Caudate nucleus (tissue), 63 donors: ENCODE measurements at places on chromosomes 13 and 19.

DNA sequence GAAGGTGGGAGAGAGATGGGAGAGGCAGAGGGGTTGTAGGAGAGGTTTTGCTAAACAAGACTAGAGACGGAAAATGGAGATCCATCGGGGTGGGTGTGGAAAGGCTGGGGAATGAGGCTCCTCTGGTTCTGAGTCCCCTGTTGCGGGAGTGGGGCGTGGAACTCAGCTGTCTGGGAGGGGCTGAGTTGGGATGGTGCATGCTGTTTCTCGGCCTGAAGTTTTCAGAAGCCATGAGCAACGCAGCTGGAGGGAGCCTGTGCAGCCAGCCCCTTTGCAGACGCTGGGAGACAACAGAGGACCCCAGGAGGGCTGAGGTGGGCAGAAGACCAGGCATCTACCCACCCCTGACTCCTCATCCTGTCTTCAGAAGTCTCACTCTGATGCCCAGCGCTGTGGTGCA is 7.4 kb upstream of the GIPR start:
- DNase-seq, result no peak

GRCh38 chr13:77511552-77511951 is 24.0 kb upstream of the SCEL start:
- no peak for DNase-seq

GRCh38 chr13:32378012-32378411 is 49.9 kb downstream of the N4BP2L1 start:
- DNase-seq, result no peak

DNA sequence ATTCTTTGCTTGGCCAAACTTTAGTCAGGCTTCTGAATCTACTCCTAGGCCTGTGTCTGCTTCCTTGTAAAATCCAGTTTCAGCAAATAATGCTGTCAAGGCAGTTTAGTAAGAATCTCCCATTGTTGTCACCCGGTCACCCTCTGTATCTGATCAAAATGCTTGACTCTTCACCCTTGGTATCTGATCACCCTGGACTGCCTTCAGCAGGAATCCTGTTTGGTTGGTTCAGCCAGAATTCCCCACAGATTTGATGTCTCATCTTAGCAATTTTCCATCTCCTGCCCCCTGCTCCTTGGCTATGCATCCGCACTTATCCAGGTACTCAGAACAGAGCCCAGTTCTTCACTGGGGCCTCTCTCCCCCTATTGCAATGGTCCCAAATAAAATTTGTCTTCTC is 172.4 kb upstream of the UBL3 start:
- no peak for DNase-seq

DNA sequence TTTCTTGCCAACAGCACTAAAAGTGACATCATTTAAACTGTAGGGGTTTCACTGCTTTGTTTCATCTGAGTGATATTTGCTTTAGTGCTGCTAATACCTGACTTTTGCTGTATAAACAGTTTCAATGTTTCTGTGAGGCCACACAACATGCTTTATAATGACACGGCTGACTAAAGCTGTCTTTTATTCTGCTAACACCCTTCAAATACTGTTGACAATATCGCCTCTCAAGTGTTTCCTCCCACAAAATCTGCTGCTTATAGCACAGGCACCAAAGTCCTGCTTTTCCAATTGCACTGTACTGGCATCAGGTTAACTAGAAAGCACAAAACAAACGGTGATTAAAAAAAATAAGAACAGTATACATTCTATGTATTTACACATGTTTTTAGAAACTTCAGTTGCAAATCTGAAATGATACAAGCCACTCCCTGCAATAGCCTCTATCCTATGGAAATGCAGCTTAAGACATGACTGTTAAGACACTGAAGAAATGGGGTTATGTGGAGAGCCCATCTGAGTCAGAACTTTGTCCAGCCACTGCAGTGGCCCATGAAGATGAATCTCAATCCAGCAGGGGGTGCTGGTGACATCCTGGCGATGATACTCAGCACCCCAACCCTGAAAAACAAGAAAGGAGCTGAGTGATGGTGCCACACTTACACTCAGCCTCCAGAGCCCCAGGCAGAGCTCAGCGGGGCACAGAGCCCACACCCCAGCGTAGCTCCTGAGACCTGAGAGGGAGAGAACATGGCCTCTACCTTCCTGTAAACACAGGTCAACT is 29.4 kb downstream of the RFXAP start:
- DNase-seq, result no peak

DNA sequence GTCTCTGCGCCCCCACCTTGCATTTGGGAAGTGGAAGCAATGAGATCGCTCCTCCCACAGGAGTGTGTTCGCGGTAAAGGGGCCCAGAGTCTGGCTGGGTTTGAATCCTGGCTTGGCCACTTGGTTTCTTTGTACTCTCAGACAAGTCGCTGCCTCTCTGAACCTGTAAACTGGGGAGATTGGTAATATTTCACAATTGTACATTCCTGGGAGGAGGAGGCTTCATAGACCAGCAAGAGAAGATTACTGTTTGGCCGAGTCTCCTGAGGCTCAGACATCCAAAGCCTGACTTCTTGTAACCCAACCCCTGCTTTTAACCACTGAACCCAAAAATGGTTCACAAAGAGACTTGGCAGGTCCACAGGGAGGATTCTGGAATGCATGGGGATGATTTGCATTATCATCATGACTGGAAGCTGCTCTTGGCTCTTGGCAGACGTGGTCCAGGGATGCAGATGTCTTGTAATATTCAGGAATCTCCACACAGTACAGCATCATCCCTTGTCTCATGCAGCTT is 13.6 kb upstream of the STRN4 start:
- no peak for DNase-seq

DNA sequence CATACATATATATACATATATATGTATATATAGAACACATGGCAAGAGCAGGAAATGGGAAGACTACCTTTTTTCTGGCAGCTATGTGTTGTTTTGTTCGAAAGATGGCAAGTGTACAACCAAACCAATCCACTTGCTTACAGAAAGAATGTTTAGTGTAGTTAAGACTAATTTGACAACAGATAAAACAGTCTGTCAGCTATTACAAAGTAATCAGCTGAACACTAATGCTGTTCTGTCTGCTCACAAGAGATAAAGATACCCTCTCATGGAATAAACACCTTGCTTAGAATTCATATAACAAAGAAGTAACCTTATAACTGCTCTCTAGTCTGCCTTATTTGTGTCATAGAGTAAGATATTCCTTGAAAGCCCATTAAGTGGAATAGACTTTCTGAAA is 858 bp upstream of the KCNRG start:
- no peak for DNase-seq
